Ecto neural progenitor cell (in vitro differentiated cells): ENCODE measurements at places on chromosomes 3 and 15.

GRCh38 chr15:56468401-56468800 lies 3.5 kb upstream of the MNS1 start:
- DNase-seq: no peak

- DNase-seq: no peak
Observed at GRCh38 chr3:176378789-176379188, 818.5 kb downstream of the TBL1XR1 start.

- DNase-seq: peak; percentile 48
Observed at GRCh38 chr3:87771337-87772192, 287.2 kb downstream of the CGGBP1 start.

- no peak for DNase-seq
Observed at GRCh38 chr3:145716519-145716918, 444.5 kb downstream of the PLOD2 start.

- DNase-seq: no peak
Observed at GRCh38 chr15:30927148-30927761, 23.5 kb downstream of the FAN1 start.

GRCh38 chr3:29373131-29373680 lies 92.3 kb downstream of the RBMS3 start:
- no peak for DNase-seq

DNA sequence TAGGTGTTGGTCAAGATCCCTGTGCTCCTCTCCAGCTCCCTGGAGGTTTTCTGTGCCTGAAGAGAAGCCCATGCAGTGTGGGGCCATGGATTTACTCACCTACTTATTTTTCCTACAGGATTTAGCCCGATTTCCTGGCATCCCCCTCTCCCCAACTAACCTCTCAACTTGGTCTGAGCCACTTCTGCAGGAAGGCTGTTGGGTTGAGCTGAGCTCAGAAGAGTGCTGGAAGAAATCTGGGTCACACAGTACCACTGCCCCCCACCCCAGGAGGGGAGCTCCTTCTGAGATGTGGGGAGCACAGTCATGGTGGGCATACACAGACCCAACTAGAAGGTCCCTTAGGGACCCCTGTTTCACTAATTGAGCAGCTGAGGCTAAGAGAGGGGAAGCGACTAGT lies 34.4 kb upstream of the SLCO2A1 start:
- peak; percentile 9 for DNase-seq

DNA sequence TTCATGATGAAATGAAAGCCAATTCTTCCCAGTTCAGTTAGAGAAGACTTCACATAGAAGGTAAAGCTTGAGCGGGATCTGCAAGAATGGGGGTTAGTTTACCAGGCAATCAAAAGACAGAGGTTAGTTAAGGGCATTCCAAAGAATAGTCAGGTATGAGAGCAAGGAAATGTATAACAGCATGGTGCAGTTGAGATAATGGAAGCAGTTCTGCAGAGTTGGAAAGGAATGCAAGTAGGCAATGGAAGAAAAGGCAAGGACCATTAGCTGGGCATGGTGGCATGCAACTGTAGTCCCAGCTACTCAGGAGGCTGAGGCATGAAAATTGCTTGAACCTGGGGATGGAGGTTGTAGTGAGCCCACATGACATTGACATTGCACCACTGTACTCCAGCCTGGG lies 55.0 kb downstream of the LSAMP start:
- no peak for DNase-seq

DNA sequence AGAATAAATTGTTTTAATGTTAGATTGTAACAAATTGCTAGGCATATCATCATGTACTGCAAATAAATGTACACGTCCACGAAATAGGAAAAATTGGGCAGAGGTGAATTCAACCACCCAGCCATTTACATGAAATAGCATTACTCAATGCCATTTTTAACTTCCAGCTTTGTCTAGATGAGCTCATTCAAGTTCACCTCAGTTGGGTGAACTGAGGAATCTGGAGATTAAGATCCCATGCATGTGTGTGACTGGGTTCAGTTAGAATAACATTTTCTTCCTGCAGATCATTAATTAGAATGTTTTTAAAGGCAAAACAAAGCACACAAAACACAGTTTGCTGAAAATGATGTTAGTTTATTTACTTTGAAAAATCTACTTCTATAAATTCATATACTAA lies 767.8 kb upstream of the GOLIM4 start:
- DNase-seq: no peak

- no peak for DNase-seq
Observed at GRCh38 chr3:197168606-197169005, 129.8 kb downstream of the DLG1 start.

GRCh38 chr3:53709256-53709655 lies 137.0 kb downstream of the CHDH start:
- no peak for DNase-seq

DNA sequence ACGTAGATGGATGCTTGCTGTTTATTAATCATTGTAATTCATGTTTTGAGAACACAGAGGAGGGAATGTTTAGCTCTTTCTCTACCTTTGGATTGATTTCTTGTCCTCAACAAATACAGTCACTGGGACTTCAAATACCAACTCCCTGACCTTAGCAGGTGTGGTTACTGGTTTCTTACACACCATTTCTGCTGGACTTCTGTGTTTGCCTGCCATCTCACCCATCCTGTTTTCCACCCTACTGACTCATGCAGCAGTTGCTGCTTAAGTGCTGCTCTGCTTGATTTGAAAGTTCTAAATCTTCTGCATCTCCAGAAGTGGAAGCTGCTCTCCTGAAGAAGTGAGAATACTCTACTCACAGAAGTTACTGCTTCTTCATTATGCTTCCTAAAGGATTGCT lies 170.3 kb downstream of the ZPLD1 start:
- no peak for DNase-seq

DNA sequence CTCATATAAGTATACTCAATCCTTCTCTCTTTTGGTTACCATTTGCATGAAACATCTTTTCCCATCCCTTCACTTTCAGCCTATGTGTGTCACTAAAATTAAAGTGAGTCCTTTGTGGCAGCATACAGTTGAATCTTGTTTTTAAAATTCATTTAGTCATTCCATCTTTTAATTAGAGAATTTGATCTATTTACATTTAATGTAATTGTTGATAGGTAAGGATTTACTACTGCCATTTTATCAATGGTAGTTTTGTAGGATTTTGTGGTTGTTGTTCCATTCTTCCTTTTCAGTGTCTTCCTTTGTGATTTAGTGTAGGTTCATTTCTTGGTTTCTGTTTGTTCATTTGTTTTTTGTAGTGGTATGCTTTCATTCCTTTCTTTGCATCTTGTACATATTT lies 191.9 kb upstream of the CTNNB1 start:
- no peak for DNase-seq

- DNase-seq: no peak
Observed at GRCh38 chr3:14767245-14768051, 51.3 kb upstream of the FGD5 start.

GRCh38 chr3:20400686-20401085 lies 214.7 kb upstream of the SGO1 start:
- no peak for DNase-seq

GRCh38 chr3:9214599-9214998 lies 34.8 kb downstream of the SRGAP3 start:
- no peak for DNase-seq

- DNase-seq: no peak
Observed at GRCh38 chr3:66392512-66392911, 108.3 kb downstream of the LRIG1 start.

DNA sequence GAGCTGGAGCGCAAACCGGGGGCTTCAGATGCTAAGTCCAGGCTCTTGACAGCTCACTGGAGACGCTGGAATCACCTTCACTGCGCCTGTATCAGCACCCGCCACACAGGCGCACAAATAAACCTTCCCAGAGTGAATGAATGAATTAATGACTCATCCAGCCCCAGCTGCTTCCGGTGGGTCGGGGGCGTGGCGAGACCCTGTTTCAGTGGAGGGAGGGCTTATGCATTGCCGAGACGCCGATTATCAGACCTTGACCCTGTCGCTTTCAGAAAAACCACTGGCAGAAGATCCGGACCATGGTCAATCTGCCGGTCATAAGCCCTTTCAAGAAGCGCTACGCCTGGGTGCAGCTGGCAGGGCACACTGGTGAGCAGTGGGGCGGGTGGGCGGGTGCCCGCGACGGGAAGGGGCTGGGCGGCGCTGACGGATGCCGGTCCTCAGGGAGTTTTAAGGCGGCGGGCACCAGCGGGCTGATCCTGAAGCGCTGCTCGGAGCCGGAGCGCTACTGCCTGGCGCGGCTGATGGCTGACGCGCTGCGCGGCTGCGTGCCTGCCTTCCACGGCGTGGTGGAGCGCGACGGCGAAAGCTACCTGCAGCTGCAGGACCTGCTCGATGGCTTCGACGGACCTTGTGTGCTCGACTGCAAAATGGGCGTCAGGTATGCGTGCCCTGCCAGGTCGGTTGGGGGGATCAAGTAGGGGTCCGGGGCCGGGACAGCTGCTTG lies 7.7 kb downstream of the ITPKA start:
- DNase-seq: no peak

DNA sequence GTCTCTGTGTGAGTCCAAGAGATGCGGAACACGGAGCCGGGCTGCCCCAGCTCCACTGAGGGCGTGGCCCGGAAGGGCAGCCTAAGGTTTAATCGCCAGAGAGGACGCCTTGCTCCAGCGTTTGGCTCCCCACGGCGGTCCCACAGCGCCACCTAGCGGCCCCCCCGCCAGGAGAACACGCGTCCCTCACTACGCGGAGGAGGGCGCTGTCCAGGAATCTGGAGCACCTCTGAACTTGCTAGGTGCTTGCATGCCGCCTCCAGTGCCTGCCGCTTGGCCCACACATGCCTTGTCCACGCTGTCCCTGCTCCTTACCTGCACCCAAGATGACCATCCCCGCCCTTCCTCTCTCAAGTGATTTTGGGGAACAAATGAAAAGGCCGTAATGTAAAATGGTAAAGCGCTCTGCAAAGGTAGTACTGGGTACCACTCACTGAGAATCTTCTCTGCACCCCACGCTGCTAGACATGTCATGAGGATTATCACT lies 14.4 kb upstream of the MRPS22 start:
- peak; percentile 95 for DNase-seq

- peak; percentile 64 for DNase-seq
Observed at GRCh38 chr3:140128631-140129030, 193.6 kb downstream of the CLSTN2 start.
